ENCODE measurements at places on chromosomes 2 and 18. TPM values are rescaled to one million over a fixed set of nuclear protein-coding genes. Genes with fewer than 3 reads are reported as not detected.

- no peak for DNase-seq
Measured at GRCh38 chr2:33302348-33302747, 174.1 kb upstream of the RASGRP3 start.

- no peak for DNase-seq
Measured at GRCh38 chr18:26503382-26503781, 45.0 kb downstream of the KCTD1 start.

- DNase-seq = no peak
Measured at GRCh38 chr18:22387787-22388186, 29.9 kb downstream of the CTAGE1 start.

DNA sequence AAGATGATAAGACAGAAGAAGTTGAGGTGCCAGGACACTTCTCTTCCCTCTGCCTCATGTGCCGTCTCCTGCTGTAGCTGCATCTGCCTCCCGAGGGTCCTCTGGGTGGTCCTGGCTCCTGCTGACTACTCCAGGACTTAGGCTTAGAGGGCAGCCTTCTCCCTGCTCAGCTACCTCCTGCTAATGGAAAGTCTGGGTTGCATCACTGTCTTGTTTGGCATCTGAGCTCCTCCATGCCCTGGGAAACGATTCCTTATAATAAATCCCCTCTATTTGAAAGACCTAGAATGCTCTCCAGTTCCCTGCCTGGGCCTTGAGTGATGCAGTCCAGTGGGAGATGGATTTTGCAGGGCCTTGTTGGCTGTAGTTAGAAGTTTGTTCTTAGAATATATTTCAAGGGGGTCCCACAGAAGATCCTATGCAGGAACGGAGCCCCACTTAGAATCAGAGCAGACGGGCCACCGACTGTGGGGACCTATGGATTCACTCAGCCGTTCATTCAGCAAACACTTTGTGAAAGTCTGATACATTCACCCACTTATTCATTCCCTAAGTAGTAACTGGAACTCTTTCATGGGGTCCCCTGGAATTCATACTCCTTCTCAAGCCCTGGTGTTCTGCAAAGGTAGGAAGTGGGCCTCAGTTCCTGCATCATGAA lies 269.8 kb upstream of the HDAC4 start:
- DNase-seq = no peak

DNA sequence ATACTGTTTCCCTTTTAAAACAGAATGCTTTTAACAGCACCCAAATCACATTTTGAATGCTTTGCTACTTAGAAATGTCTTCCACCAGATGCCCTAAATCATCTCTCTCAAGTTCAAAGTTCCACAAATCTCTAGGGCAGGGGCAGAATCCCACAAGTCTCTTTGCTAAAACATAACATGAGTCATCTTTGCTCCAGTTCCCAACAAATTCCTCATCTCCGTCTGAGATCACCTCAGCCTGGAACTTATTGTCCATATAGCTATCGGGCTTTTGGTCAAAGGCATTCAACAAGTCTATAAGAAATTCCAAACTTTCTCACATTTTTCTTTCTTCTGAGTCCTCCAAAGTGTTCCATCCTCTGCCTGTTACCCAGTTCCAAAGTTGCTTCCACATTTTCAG lies 1374.5 kb upstream of the NXPH2 start:
- no peak for DNase-seq

- no peak for DNase-seq
Measured at GRCh38 chr2:12043131-12043530, 296.7 kb downstream of the LPIN1 start.

DNA sequence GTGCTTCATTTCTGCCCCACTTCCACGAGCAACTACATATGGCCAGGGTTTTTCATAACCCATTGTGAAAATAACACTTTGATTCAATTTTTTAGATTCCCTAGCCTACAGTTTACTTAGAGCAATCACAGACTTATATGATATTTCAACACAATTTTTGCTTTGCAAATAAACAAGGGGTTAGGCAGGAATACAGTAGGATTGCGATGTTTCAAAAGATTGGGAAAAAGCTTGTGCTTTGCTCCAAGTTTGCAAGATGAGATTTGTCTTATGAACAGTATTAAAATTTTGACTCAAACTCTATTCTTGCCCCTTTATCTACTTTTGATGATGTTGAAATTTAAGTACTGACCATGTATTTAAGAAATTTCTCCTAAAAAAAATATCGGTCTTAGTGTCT lies 814.5 kb upstream of the PIK3C3 start:
- DNase-seq = no peak

- DNase-seq = no peak
Measured at GRCh38 chr2:200419325-200419724, 90.5 kb downstream of the KCTD18 start.

GRCh38 chr2:145066856-145067548 lies 547.1 kb upstream of the ZEB2 start:
- no peak for DNase-seq

GRCh38 chr2:109304731-109305470 lies 175.9 kb downstream of the SH3RF3 start:
- DNase-seq = no peak

GRCh38 chr2:186429104-186429503 lies 57.0 kb upstream of the ZC3H15 start:
- no peak for DNase-seq

DNA sequence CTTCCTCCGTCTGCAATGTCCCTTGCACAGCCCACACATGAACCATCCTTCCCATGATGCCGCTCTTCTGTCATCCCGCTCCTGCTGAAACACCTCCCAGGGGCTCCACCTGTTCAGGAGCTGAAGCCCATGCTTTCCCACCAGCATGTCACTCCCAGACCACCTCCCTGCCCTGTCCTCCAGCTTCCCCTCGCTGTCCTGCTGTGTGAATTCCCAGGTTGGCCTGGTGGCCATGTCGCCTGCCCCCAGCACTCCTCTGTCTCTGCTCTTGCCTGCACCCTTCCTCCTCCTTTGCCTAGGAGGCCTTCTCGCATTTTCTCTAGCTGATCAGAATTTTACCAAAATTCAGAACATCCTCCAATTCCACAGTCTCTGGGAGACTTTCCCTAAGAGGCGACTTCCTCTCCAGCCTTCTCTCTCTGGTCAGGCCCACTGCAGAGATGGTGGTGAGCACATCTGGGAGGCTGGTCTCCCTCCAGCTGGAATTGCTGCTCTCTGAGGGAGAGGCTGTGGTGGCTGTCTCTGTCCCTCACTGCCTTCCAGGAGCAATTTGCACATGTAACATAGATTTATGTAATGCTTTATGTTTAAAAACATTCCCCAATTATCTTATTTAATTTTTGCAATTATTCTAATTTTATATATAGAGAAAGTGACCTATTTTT lies 8.9 kb upstream of the IL1RL2 start:
- no peak for DNase-seq

GRCh38 chr2:39171621-39172020 lies 50.8 kb upstream of the SOS1 start:
- no peak for DNase-seq

- no peak for DNase-seq
Measured at GRCh38 chr2:127091886-127092285, 15.1 kb downstream of the BIN1 start.

- no peak for DNase-seq
Measured at GRCh38 chr2:224944707-224945547, 97.3 kb downstream of the DOCK10 start.

GRCh38 chr2:95379371-95379831 lies 23.1 kb upstream of the FAHD2A start:
- no peak for DNase-seq

DNA sequence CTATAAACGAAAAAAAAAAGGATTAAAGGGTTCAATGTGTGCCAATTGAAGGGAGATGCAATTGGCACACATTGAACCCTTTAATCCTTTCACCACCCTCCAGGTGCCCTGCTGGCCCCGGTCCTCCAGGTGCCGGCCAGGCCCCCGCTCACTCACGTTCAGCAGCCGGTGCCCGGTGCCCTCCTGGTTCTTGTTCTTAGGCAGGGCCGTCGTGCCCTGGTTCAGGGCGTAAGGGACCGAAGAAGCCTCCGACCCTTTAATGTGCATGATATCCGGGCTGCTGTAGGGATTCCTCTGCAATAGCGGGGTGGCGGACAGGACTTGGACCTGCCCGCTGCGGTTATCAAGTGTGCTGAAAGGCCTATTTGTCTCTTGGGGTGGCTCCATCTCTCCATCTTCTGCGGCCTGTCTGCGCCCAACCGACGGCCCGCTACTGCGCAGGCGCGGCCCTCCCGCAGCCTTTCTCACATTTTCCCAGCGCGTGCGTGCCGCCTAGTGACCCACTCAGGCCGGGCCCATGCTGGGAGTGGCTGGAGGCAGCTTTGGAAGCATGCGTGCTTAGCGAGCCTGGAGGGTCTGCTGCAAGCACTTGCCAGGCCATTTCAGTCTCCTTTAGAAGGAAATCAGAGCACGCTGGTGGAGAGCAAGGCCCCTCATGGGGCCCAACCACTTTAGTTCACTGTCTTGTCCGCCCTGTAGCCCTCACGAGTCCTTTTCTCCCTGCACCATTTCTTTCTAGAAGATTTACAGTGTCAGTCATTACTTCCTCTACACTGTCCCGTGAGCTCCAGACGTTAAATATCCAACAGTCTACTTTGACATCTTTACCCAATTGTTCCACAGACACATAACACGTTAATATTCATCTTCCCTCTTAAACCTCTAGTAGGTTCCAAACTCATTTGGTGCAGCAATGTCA lies 24.3 kb downstream of the TMEM237 start:
- DNase-seq = no peak

DNA sequence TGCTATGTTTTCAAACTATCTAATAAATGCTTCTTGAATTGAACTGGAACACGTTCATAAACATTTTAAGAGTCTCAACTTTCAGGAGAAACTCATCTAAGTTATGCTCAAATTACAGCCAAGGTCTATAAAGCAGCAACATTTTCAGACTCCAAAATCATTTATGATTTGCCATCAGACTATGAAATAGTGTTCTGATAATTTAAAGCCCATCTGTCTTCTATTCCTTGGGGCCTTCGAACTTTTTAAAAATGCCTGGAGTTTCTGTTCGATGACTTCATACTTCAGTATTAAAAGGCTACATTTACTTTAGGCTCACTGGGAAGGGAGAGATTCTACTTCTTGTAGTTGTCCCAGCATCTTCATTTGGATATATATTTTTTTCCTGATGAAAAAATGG lies 73.6 kb upstream of the NXPH2 start:
- no peak for DNase-seq

The VWA3B gene
- 0.47 TPM for total RNA-seq

- no peak for DNase-seq
Measured at GRCh38 chr2:84283506-84283905, 175.6 kb downstream of the SUCLG1 start.

GRCh38 chr2:48693645-48694044 lies 61.9 kb downstream of the LHCGR start:
- DNase-seq = no peak

- no peak for DNase-seq
Measured at GRCh38 chr18:48914581-48915251, 36.0 kb downstream of the SMAD7 start.

GRCh38 chr2:199833525-199833924 lies 17.5 kb downstream of the FTCDNL1 start:
- DNase-seq = no peak

GRCh38 chr18:48804856-48805610 lies 145.7 kb downstream of the SMAD7 start:
- DNase-seq = no peak

The KCNF1 gene
- total RNA-seq = 0.52 TPM

The TMEM169 gene
- 0.42 TPM for total RNA-seq

- no peak for DNase-seq
Measured at GRCh38 chr2:109446278-109447131, 167.3 kb downstream of the SEPTIN10 start.

DNA sequence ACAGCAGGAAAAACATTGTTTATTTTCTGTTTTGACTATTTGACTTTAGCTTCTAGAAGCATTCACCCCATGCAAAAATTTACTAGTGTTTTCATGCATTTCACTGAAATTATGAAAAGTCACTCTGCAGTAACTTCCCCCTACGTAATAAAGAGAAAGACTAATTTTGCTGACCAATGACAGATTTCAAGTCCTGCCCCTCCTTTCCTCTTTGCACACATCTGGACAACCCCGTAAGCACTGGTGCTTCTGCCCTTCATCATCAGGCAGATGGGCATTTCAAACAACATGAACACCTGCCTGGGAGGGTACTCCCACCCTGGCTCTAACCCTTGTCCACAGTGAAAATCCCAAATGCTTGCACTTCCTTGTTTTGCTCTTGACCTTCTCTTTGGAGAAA lies 815.0 kb upstream of the ID2 start:
- no peak for DNase-seq

DNA sequence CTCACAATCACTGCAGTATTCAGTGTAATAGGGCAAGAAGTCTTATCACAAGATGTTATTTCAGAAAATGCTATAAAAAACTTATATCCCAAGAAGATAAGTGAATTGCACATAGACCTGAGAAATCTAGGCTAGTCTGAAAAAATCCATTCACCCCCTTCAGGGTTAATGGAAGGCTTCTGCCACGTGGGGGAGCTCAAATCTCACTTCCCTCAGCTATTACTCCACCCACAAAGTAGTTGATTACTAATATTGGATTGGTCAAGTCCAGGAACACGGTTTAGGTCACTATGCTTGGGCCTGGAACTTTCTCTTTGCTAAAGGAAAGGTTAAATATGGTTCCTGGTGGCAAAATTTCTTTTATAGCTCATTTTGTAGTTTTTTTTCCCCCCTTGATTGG lies 51.2 kb upstream of the ADAM23 start:
- DNase-seq = peak; percentile 46

DNA sequence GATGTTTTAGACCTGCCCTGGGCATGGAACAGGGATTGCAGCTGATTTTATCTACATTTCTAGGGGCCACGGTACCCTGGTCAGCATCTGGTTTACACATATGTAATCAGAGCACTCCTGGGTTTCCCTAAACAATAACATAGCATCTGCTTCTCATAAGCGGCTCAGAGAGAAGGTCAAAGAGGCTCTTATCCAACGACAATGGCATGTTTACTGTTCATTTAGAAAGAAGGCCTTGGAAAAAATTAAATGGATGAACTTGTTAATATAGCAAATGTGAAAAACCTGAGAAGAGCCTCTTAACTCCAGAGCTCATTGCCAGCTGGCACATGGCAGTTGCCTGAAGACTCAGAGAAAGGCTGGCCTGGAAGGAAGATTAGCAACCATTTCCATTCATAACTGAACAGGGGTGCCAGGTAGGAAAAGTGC lies 202.8 kb upstream of the THUMPD2 start:
- no peak for DNase-seq

Data from HCT116 (cell line).